Activated CD4-positive, alpha-beta T cell treated with anti-CD3 and anti-CD28 coated beads, Interleukin-2, amount 10 ng/mL, durations not matched to agents 24 days and 14 days (primary cell): ENCODE measurements at places on chromosomes 16 and 17. TPM values are rescaled to one million over a fixed set of nuclear protein-coding genes. Genes with fewer than 3 reads are reported as not detected.

Gene BRD7
- 92.7 and 98.8 TPM in 2 replicates for total RNA-seq

Gene MLKL
- total RNA-seq: 21.9 and 23.3 TPM in 2 replicates

DNA sequence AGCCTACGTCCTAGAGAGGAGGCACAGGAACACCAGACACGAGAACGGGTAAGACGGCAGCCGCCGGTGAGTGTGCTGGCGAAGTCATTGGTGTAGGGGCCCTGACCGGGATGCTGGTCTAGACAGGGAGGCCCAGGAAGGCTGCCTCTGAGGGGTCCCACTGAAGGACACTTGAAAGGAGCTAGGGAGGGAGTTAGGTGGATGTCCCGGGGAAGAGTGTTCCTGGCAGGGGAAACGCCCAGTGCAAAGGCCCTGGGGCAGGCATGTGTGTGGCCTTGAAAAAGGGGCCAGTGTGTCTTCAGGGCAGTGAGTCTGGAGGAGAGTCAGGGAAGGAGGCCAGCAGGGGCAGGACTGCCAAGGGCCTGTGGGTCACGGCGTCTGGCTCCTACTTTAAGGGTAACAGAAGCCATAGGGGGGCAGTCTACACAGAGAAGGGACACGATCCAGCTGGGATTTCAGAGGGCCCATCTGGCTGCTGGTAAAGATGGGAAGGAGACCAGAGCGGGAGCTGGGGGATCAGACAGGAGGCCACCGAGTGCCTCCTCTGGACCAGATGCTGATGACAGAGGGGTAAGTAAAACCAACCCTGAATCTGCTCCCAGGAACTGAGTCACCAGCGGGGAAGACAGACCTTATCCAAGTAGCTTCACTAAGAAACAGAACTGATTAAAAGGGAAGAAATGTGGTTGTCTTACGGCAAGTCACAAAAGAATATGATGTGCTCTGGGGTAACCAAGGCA is 115.9 kb downstream of the LITAF start:
- DNase-seq: no peak

GRCh38 chr17:82531431-82531881 is 11.9 kb downstream of the FOXK2 start:
- DNase-seq: no peak

GRCh38 chr17:19654896-19655295 is 6.3 kb downstream of the ALDH3A2 start:
- DNase-seq: no peak
